ENCODE measurements at places on chromosomes 3 and 15.

- no peak for DNase-seq
These were observed 120.3 kb downstream of the CLSTN2 start for GRCh38 chr3:140055092-140055791.

- no peak for DNase-seq
These were observed 11.6 kb downstream of the KBTBD8 start for GRCh38 chr3:67009716-67010115.

DNA sequence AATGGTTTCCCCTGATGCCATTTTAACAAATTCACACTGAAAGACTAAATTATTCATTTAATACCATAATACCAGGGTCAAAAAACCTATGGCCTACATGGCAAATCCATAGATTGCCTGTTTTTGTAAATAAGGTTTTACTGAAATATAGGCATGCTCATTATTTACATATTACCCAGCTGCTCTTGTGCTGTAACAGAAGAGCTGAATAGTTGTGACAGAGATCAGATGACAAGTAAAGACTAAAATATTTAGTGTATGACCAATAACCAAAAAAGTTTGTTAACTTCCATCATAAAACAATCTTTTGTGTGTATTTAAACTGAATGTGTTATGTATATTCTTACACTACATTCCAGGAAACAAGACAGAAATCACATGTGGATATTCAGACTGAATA, 60.2 kb downstream of the DENND4A start:
- no peak for DNase-seq

DNA sequence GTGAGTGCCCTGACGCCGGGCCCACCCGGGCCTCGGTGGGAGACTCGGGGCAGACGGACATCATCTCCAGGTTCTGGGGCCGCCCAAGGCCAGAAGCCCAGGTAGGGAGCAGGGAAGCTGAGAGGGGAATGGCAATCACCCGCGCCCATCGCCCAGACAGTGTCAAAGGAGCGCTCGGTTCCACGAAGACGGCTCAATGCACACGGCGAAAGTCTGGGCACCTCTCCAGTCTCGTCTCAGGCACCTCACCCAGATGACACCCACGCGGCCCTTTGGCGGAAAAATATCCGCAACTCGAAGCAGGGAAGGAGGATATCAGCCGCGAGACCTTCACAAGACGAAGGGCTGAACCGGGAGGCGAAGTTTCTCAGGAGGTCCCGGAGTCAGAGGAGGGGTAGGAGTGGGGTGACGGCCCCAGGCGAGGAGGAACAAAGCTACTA, 916 bp downstream of the IL17RD start:
- no peak for DNase-seq

DNA sequence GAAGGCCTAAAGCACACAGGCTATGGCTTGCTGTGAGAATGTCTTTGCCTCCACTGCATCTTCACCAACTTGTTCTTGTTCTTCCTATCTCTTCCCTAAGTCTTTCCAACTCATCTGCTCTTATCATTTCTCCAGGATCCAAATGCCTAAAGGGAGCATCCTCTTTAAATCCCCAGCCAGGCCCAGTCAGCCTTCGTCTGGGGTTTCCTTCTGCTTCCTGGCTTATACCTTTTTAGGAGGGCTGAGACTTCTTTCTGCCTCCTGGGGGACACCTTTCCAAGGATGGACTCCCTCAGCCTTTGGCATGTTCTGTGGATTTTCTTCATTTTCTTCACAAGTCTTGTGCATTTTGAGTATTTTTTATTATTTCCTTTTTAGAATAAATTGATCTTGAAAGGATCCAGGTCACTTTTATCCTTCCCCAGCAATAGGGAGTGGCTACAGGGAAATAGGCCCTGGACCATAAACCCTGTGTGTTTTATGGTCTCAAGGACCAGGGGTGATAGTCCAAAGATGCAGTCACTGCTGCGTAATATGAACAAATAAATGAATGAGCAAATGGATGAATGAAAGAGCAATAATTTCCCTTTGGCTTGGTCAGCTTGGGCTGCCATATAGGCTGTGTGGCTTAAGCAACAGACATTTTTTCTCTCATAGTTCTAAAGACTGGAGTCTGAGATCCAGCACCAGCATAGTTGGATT, 122.1 kb upstream of the LRIG1 start:
- no peak for DNase-seq

GRCh38 chr15:95439922-95440376, 890.6 kb upstream of the NR2F2 start:
- DNase-seq: no peak

GRCh38 chr3:100936931-100937330, 56.3 kb downstream of the ABI3BP start:
- DNase-seq: no peak

DNA sequence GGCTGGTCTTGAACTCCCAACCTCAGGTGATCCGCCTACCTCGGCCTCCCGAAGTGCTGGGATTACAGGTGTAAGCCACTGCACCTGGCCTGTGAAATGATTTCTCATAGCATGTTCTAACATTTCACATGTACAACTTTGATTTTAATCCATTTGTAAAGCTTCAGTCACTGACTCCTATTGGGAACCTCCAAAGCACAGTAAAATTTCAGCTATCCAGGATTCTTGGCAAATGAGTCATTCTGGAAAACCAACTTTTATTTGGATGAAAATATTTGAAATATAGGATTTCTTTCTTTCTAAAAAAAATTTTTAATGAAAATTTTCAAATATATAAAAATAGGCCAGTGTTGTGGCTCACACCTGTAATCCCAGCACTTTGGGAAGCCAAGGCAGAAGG, 2.7 kb upstream of the LMAN1L start:
- no peak for DNase-seq

GRCh38 chr3:14120111-14120920, 4.4 kb downstream of the CHCHD4 start:
- DNase-seq: no peak

- no peak for DNase-seq
These were observed 32.0 kb downstream of the ATG7 start for GRCh38 chr3:11304175-11304574.

DNA sequence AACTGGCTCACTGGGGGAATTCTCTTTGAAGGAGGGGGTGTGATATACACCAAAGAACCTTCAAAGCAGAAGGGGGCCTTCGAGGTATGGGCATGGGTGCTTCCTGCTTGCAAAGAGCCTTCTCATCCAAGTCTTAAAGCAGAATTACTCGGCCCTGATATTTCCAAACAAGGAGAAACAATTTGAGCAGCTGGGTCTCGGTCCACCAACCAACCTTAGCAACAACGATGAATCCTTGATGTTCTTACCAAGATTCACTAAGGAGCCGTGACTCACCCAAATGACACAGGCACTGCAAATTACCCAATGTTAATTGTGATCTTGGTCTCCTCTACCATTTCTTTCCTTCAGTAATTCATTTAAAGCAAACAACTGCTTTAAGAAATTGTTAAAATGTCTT, 7.7 kb downstream of the HOMER2 start:
- DNase-seq: no peak

GRCh38 chr3:129812589-129812988, 80.9 kb downstream of the TMCC1 start:
- DNase-seq: no peak

DNA sequence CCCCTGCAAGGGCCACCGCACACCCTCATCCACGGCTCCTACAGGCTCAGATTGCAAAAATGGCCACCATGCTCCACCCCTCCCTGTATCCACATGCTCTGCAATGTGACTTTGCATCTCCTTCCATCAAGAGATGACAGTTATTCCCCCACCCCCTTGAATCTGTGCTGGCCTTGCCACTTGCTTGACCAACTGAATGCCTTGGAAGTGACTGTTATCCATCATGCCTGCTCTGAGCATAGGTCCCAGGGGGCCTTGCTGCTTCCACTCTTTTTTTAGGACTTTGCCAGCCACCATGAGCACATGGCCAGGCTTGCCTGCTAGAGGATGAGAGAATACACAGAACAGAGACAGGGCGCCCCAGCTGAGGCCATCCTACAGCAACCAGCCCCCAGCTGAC, 13.6 kb downstream of the HAPLN3 start:
- DNase-seq: no peak

DNA sequence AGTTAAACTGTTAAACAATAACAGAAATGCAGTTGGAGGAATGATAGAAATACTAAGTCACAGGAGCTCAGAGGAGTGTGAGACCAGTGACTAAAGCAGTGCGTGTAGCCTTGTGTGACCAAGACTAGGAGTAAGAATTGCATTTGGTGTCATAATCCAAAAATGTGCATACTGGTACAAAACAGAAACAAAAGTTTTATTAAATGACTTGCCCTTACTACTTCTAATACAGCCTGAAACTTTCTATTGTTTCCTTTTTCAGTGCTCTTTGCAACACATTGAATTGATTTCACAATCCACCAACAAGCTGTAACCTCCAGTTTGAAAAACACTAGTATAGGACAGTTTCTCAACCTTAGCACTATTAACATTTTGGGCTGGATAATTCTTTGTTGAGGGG, 17.1 kb downstream of the SNX1 start:
- DNase-seq: no peak

- no peak for DNase-seq
These were observed 41.3 kb downstream of the ZNF445 start for GRCh38 chr3:44436181-44436580.

DNA sequence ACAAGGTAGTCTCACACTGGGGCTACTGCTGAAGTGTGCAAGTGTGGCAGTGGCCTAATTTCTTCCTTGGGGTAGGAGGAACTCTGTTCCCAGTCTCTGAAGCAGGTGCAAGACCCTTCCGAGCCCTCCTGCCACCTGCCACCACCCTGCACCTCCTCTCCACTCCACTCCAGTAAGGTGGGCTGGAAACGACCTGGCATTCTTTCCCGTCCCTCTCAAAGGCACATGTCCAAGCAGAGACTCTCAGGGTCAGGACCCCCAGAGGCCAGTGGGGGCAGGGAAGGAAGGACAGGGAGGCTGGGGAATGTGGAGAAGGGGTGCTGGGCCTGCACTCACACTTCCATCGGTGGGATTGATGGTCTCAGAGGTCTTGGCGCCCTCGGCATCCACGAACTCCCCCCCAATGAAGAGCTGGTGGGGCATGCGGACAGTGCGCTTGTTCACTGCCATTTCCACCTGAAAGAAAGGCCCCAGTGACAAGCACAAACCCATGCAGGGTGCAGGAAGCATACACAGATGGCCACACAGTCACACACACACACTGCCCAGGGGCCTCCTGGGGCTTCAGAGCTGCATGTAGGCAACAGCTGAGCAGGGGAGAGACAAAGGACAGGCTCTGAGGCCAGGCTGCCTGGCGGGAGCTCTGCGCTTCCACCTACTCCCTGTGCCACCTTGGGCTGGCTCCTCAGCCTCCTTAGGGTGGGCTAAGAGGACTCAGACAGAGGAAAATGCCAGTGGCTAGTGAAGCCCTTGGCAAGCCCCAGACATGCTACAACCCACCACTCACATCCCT, 43.8 kb downstream of the ALDH1L1 start:
- DNase-seq: no peak

DNA sequence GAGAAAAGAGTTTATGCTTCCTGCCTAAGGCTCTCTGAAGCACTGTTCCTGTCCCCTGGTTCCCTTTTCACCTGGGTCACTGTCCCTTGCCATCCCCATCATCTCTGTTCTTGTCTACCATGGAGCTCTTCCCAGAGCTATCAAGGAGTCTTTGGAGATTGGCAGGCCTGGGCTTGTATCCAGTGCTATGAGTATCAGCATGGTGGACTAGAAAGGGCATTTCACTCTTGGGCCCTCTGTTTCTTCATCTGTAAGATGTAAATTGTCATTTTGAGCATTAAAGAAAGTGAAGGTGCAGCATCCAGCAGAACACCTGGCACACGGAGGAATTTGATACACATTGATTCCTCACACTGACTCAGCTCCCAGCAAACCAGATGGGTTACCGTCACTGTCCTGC, 388.2 kb downstream of the CACNA2D3 start:
- DNase-seq: no peak

DNA sequence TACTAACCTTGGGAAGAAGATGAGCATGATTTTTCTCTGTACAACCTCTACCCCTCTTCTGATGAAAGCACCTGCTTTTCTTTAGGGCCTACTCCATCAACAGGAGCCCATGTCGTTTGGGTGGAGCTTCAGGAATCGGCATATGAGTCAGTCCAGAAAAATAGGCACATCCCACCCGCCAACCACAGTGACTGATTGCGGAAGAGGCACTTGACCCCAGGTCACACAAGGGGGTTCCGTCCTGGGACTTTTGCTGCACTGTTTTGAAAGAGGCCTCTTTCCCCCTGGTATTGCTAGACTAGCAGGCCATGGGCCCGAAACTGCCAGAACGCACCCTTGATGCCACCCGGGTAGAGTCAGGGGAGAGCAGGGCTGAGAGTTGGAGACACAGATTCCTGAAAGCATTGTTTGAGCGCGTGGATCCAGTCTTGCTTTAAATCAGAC, 19.3 kb upstream of the NRROS start:
- no peak for DNase-seq

DNA sequence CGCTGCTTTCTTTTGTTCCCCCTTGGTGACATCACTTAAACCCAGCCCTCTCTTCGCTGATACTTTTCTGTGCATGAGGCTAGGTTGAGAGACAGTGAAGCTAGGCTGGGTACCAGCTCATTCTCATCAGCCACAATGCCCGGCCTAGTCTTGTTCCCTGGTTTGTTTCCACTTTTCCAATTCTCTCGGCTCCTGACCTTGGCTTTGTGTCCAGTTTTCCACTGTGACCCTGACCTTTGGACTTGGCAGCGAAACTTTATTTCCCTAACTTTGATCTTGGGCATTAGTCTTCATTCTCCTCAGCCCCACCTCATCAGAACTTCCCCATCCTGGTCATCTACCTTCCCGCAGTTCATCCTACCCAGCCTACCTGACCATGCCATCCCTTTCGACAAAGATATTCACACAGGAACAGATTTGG, 908 bp upstream of the ADPGK start:
- no peak for DNase-seq

GRCh38 chr15:56460071-56460470, 4.9 kb downstream of the MNS1 start:
- no peak for DNase-seq

- DNase-seq: no peak
These were observed 2.0 kb downstream of the SMC4 start for GRCh38 chr3:160401291-160402095.

GRCh38 chr3:30269751-30270445, 336.5 kb upstream of the TGFBR2 start:
- DNase-seq: no peak

DNA sequence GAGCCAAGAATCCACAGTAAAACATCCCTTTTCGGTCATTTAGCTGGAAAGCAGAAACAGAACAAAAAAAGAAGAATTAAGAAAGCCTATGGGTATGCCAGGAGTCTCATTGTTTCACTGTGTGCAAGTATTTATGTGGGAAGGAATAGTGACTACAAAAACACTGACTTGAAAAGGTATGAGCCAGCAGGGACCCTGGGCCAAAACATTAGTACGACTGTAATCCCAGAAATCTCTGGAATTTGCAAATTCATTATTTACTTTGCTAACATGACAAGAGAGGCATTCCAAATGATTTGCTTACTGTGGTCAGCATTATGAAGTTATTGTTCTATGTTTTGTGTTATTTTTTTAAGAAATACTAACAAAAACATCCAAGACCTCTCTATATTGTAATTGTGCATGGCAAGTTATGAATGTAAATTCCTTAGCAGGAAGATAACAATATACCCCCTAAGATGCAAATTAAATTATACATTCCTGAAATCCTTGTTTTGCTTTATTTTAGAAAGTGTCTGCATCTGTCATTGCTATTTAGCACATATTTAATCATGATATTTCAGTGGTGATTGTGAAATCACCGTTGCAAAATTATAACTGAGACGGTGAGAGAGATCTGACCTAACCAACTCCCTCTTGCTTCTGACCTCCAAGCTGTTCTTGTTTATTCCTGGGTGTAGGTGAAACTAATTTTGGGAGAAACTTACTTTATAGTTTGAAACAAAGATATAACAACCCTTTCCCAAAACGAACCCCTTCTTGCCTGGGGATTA, 299.2 kb downstream of the ZPLD1 start:
- DNase-seq: no peak

All from stimulated activated CD8-positive, alpha-beta memory T cell treated with anti-CD3 and anti-CD28 coated beads, Interleukin-7, amount 100 ng/mL, for 1 hour (primary cell).